ENCODE measurements at places on chromosomes 6 and 20.

- no peak for DNase-seq
Measured at GRCh38 chr6:35973670-35974222, 50.7 kb downstream of the SLC26A8 start.

- no peak for DNase-seq
Measured at GRCh38 chr20:23232219-23232581, 118.4 kb upstream of the NXT1 start.

DNA sequence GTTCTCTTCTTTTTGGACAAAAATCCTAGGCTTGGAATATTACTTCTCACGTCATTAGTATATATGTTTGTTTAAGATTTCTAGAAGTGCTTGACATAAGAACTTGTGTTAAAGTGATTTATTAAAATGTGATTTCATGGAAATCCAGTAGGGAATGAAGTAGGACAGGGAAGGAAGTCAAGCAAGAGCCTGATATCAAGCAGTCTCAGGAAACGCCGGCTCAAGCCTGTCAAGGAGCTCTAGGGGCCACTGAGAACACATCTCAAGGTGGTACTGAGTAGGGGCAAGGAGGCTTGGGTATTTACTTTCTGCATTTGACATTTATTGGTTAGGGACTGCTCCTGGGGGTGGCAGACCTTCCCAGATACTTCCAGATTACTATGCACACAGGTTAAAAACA, 920.9 kb upstream of the GJE1 start:
- DNase-seq = no peak

DNA sequence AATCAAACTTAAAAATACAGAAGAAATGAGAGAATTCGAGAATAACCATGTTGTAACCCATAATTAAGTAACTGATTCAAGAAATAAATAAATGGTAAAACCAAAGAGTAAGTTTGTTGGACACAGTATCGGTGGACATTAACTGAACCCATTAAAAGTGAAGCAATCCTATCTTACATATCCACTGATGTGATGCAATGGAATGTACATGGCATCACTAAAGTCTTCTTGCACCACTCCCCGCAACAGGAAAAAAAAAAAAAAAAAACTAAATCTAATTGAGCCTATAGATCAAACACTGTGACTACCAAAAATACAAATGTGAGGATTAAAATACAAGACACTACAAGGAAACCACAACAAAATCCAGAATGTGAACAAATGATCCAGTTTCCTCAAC, 7.9 kb downstream of the SNX14 start:
- no peak for DNase-seq

DNA sequence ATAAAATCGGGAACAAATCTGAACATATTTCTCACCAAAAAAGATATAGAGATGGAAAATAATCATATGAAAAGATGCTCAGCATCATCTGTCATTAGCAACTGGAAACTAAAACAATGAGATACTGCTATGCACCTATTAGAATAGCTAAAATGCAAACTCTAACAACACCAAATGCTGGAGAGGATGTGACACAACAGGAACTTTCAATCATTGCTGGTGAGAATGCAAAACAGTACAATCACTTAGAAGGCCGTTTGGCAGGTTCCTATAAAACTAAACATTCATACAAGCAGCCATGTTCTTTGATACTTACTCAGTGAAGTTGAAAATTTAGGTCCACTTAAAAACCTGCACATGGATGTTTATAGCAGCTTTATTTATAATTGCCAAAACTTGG, 67.0 kb downstream of the FAM50B start:
- no peak for DNase-seq

DNA sequence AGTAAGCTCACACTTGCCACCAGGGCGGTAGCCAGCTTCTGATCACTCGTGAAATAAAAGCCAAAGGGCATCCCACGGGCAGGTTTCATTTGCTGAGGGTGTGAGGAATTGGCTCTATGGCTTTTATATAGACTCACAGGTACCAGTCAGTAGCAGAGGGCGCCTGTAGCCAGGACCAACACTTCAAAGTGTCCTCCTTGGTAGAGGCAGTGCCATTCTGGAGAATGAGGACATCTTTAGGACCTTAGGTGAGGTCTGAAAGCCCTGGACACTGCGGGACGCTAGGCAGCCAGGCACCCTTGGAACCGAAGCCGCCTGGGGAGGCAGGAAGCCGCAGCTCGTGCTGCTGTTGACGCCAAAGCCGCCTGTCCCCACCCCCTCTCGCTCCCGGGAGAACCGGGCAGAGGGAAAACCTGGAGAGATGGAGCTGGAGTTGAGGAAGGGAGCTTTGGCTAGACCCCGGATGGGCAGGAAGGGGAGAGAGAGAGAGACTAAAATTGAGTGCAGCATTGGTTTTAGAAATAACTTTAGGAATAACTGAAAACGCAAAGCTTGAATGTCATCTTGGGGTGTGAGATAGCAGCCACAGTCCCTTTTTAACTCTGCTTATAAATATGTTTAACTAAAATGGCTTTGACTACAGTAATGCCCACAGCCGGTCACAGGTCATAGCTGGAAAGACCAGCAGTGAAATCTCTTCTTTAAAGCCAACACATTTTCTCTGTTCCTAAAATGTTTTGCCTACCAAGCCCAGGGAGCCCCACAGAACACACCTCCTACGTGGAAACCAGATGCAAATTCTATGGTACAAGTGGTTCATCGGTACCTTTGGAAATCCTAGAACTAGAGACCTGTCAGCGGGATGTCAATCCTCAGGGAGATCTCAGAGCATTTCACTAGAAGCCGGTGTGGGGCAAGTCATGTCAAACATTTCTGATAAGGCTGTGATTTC, 128.5 kb upstream of the CDYL start:
- no peak for DNase-seq

DNA sequence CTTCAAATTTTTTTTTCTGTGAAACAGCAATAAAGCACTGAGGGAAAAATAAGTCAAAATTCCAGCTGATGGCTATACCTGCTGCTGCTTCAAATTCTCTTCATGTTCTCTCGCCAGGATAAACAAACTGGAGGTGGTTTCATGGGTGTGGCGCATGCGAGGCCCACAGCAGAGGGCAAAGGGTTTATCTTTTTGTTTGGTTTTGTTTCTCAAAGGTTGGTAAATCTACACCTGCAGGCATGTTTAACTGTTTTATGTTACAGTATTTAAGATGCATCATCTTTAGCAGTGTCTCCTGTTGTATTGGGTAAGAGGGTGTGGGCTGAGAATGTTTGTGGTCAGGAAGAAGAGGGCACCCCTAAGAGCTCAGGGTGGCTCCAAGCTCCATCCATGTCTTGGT, 342.2 kb downstream of the CDH26 start:
- no peak for DNase-seq

DNA sequence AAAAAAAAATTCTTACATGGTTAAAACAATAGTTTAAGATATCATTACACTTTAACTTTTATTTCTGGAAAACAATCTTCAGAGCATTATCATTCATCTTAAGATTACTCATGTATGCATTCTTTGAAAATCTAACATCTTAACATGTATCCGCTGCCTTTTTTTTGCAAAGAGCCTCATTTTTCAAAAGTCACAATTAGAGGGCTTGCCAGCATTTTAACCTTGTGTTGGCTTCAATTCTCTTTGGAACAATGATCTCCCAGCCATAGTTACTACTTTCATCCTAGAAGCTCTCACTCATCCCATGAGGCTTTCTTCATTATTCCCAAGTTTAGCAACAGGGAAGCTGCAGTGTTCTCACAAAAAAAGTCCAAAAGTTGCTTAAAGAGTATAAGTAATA, 330.8 kb downstream of the BCKDHB start:
- no peak for DNase-seq

- DNase-seq = no peak
Measured at GRCh38 chr20:19207541-19207940, 4.9 kb upstream of the SLC24A3 start.

DNA sequence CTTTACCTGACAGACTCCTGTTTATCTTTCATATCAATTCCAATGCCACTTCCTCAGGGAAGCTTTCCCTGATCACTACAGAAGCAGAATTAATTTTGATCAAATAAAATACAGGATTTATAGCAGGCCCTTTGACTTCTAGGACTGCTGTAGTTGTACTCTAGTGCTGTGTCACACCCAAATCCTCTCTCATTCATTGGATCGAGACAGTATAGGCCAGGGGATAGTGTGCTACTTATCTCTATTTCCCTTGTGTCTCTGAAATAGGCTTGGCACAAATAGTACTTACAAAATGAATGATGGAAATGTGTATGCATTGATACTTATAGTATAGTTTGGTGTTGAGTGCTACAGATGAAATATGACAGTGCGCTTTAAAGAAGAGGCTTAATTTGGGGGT, 19.8 kb downstream of the RALY start:
- no peak for DNase-seq

- DNase-seq = no peak
Measured at GRCh38 chr6:26330859-26331217, 34.2 kb upstream of the BTN3A2 start.

DNA sequence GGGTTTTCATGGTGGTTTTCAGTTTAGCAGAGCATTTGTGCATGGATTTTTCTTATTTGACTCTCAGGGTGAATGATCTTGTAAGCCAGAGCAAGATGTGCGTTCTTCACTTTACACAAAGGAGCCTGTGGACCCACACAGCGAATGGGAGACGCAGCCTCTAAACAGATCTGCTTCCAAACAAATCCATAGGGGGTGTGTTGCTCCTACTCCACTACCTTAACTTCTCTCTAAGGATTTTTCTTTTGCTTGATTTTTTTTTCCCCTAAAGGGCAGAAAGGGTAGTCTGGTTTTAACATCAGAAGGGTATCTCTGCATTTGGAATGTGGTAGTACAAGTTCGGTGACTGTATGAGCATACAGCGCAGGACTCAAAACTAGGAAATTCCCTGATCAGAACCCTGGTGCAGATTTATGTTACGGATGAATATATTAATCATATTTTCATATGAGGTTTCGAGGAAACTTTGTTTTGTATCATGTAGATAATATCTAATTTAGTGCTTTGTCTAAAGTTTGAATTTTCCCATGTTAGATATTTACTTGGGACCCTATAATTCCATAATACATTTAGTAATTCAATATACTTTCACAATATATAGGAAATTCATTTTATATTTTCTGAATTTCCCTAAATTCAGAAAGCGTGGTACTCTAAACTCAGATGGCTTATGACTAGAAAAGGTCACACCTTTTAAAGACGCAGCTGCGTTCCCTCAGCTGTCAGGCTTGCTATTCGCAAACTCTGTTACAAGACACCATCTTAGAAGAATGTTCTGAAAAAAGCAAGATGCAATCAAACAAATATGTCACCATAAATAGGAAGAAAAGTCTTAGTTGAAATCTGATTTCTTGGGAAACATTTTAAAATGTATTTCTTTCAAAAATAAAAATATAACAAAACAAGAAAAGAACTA, 196.9 kb downstream of the TMEM242 start:
- no peak for DNase-seq

- DNase-seq = no peak
Measured at GRCh38 chr6:11830105-11830504, 51.5 kb upstream of the ADTRP start.

- no peak for DNase-seq
Measured at GRCh38 chr6:16240589-16241320, 2.4 kb downstream of the GMPR start.

DNA sequence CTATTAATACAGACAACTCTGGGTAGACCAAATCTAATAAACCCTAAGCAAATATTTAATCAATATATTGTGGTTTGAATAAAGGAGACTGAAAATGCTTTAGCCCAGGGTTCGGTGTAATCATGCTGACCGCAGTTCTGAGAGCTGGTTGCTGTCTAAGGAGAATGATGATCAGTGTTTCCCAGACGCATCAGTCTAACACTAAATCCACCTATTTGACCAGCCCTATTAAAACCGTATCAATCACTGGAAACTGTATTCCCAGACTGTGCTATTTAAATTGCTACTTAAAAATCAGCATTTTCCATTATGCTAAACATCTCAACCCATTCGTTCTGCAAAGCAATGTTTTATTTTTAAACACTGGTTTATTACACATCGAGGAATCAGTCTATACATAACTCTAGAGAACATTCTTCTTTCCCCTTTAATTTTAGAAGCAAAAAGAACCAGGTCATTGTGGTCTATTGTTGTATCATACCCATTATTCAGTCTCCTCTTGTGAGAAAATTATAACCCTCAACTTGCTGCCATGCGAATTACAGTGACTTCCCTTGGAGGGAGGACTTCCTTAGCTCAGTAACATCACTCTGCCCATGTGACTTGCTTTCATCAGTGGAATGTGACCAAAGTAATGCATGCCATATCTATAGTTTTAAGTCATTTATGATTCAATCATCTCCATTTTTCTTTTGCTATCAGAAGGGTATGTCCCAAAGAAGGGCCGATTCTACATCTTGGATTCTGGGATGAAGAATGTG, 515.2 kb upstream of the JAG1 start:
- no peak for DNase-seq

GRCh38 chr6:163532526-163533078, 118.1 kb downstream of the QKI start:
- DNase-seq = no peak

DNA sequence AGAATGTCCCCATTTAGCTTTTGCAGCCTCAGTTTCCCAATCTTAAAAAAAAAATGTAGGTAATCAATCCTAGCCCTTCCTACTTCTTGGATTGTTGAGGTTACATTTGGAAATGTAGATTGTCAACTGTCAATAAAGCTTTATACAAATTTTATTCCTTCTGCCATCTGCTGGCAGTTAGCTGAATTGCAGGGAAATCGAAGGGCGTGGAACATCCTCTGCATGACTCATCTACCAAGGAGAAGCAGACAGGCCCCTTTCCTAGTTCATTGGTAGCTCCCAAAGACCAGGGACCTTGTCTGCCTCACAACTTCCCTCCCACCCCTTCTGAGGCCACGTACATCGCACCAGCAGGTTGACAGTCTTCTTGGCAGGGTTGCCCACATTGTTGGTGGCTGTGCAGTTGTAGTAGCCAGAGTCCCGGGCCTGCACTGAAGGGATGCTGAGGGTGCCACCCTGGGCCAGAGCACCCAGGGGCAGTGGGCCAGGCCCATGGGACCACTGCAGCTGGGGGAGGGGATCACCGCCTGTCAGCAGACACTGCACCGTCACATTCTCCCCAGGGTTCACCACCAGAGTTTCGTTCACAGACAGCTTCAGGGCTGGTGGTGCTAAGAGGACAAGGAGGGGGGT, 43.6 kb downstream of the MDGA1 start:
- no peak for DNase-seq

DNA sequence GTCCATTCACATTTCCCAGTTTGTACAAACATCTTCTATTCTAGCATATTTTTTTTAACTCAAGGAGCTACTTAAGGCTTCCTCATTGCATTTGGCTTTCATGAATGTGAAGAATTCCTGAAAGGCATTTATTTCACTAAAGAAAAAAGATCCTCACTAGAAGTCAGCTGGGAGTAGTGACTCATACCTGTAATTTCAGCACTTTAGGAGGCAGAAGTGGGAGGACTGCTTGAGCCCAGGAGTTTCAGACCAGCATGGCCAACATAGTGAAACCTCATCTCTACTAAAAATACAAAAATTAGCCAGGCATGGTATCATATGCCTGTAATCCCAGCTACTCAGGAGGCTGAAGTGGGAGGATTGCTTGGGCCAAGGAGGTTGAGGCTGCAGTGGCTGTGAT, 30.9 kb upstream of the XRN2 start:
- DNase-seq = no peak

DNA sequence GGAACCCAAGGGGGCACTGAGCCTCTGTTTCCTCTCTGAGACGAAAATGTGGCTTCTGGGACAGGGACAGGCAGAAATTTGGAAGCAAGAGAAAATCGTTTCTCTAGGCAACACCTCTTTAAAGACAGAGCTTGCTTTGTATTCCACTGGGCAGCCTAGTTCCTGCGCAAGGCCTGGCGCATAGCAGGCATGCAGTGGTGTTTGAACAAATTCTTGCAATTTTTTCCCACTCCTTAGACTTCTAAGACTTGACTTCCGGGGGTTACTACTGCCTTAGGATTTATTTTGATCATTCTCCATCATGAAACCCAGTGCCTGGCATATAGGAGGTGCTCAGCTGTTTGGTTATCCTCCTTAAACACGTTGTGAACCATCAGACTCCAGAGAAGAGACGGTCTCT, 249.0 kb upstream of the KCNG1 start:
- no peak for DNase-seq

Data from activated effector memory CD4-positive, alpha-beta T cell treated with Interleukin-2 at 50 U/mL for 16 hours (primary cell).